ENCODE measurements at places on chromosomes 3 and 15.

DNA sequence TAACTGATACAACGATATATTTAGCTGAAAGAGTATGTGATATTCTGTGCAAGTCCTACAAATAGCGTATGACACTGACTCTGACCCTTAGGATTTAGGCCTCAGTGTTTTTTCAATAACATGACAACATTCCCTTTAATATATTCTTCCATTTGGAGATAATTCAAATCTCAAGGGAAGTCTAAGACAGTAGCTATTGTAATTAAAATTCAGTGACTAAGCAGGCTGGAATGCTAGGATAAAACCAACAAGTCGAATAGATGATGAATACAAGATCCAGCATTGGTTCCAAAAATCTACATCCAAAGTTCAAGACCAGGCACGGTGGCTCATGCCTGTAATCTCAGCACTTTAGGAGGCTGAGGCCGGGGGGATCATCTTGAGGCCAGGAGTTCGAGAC is 56.2 kb downstream of the QTRT2 start:
- DNase-seq: no peak

DNA sequence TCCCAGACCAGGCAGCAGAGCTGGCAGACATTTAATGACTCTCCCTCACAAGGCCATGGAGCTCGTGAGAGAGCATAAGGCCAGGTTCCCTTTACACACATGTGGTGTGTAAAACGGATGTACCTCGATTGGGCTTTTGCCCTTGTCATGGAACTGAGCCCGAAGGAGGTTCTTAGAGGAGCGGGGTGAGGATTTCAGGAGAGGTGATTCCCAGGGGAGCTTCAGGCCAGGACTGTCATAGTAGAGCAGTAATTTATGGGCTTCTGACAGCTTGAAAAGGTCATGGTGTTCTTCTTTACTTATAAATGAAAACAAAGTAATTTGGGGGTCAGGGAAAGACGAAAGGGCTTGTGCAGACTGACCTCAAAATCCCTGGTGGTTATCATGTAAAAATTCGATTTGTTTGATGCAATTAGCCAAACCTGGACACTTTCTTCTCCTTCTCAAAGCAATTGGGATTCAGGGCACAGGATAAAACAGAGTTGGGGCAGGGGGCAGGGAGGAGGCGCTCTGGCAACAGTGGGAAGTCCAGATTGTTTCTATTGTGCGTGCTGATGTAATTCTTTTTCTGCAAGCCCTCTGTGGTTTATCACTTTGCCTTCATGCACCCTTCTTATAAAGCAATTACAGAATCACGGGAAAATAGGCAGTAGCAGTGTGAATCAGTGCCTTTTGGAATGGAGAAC is 51.0 kb downstream of the CACNA1D start:
- no peak for DNase-seq

DNA sequence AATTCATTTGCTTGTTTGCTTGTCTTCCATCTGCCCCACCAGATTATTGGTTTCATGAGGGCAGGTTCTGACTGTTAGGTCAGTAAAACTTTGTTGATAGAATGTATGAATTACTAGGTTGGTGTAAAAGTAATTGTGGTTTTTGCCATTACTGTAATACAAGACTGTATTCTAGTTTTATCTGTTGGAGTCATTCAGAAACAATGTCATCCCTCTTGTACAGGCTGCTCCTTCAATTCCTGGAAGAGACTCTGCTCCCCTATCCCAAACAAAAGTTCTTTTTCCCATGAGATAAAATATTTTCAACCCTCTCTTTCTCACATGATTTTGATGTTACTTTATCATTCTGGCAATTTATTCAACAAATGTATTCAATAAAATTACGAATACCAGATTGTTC is 115.0 kb downstream of the CHST2 start:
- no peak for DNase-seq

DNA sequence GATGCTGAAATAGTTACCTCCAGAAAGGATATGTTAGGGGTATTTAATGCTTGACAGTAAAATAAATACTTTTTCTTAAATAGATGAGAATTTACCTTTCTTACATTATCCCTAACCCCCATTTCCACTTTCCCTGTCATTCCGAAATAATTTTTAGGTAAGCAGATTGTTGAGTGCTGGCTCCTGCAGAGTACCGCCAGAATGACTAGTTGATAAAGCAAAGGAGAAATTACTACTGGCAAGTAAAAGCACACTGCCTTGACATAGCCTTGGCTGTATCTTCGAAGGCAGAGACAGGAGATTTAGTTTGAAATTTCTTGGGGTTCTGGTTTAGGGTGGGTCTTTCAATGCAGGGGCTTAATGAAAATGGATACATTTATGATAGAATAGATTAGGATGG is 40.8 kb downstream of the LRRC49 start:
- no peak for DNase-seq

DNA sequence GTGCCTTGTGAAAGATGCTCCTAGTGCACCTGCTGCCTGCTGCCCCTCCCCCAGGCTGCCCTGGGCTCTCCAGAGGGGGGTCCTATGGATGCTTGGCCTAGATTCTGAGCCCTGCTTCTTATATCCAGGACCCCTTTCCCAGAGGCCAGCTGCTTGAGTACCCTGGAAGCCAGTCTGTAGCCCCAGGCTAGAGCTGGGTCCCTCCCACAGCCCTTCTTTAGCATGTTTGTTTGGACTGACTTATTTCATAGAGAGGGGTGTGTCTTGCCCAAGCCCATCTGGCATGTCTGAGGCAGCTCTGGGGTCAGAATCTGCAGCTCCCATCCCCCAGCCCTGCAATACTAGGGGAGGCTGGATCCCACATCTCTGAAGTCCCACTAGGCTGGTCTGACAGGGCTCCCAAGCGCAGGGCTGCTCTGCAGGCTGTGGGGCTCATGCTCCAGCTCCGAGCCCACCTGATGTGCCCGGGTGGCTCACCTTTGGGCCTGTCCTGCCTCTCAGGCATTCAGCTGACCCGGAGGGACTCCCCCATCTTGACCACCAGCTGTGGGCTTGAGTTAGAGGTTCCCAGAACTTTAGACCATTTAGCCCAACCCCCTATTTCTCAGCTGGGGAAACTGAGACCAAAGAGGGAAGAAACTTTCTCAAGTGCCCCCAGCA is 3.1 kb downstream of the CHRNB4 start:
- no peak for DNase-seq

DNA sequence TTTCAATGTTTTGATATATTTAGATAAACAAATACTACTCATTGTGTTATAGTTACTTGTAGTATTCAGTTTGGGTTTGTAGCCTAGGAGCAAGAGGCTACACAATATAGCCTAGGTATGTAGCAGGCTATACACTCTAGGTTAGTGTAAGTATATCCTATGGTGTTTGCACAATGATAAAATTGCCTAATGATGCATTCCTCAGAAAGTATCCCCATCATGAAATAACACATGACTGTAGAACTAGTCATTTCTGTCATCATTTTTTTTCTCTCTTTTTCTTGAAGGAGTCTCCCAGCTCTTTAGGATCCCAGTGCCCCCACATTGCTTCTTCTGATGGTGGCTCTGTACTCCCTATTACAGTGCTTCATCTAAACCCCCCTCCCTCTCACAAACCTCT is 157.7 kb upstream of the CADPS start:
- no peak for DNase-seq

DNA sequence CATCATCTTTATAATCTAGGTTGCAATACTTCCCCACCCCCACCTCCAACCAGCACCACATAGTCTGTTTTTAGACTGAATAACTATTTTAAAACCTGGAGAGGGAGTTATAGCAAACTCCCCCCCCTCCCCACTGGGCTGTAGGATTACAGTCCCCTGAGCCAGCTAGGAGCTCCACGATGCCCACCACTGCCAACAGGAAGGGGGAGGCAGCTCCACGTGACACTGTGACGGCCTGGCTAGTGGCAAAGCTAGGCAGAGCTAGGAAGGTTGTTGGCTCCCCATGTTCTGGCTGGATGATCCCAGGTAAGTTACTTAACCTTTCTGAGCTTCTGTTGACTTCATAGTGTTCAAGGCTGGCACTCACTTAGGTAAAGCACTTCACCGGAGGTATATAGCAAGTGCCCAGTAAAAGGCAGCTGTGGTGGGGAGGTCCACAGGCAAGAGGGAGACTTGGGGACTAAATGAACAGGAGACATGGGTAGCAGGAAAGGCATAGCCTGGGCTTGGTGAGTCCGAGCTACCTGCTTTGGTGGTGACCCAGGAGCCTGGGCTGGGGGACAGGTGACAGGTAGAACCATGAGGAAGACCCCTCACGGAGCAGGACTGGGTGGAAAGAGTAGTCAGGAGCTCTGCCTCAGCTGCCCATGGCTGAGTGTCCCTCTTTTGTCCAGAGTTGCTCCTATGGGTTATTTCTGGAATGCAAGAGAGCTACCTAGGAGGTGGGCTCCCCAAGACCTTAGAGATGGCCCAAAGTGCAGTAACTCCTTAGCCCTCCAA is 4.0 kb upstream of the TBC1D21 start:
- no peak for DNase-seq

DNA sequence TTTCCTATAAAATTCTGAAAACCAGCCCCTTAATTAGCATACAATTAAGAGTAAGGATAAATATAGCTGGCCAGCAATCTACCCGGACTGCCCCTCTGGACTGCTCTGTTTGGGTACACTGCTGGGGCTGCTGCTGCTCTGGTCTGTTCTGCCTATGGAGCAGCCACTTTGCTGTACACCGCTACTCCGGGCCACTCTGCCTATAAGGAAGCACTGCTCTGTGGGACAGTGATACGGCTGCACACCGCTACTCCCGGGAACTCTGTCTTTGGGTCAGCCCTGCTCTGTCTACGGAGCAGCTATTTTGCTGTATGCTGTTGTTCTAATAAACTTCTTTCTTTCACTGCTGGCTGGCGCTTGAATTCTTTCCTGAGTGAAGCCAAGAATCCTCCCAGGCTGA is 316.5 kb upstream of the PLSCR5 start:
- no peak for DNase-seq

GRCh38 chr3:66095295-66096001 is 56.7 kb upstream of the MAGI1 start:
- DNase-seq: no peak

DNA sequence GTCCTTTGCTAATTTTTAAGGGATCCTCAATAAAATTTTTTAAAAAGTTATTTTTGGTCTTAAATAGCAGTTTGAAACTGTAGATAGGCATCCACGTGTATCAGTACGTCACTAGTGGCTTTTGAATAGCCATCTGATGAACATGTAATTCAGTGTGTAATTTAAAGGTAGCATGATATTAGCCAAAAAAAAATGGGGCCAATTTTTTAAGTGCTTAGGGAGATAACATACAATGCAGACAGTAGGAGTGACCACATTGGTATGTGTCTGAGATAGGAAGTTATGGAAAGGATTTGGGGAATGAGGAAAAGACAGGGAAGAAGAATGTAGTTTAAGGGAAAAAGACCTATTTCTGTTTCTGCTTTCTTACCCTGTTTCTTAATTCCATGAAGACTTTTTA is 2.5 kb downstream of the AP4E1 start:
- DNase-seq: no peak

DNA sequence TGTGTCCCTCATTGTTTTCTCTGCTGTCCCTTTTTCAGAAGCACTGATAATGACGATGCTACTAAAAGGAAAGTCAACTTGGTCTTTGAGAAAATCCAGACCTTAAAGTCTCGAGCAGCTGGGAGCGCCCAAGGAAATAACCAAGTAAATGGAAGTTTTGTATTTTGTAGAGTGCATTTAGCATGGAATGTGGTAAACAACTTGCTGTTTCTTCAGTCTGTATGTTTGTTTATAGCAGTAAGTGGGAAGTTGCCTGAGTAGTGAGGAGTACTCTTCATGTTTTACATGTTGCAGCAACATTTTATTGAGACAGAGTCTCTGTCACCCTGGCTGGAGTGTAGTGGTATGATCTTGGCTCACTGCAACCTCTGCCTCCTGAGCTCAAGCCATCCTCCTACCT is 66.0 kb downstream of the CGNL1 start:
- no peak for DNase-seq

GRCh38 chr15:41621200-41622193 is 38.7 kb upstream of the MGA start:
- peak; percentile 35 for DNase-seq

- no peak for DNase-seq
Measured at GRCh38 chr3:138497851-138498250, 63.4 kb downstream of the ESYT3 start.

DNA sequence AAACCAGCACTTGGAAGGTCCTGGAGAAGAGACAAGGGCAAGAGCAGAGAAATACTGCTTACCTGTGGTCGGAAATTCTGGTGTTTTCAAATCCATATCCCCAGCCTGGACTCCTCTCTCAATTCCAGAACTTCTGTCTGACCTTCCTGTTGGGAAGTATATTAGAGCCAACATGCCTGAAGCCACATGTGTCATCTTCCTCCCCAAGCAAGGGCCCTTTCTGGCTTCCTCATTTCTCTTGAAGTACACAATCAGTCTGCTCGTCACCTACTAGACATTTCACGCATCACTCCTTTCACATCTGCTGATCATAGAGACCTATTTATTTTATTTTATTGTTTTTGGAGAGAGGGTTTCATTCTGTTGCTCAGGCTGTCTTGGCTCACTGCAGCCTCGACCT is 8.4 kb downstream of the PARP14 start:
- DNase-seq: no peak

DNA sequence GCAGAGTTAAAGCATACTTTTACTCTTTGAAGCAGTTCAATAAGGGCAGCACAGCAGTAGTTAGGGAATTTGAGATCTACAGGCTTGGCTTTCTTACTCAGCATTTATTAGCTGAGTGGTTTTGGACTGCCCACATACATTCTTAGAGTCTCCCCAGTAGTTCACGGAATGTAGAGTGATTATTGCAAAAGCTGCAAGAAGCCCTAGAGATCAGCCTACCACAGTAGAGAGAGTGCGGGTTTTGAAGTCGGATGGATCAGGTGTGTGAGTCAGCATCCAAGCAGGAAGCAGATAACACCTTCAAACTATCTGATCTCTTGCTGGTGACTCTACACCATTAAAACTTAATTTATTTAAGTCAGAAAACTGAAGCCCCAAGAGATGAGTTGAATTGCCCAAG is 171.9 kb downstream of the SYNPR start:
- DNase-seq: no peak

DNA sequence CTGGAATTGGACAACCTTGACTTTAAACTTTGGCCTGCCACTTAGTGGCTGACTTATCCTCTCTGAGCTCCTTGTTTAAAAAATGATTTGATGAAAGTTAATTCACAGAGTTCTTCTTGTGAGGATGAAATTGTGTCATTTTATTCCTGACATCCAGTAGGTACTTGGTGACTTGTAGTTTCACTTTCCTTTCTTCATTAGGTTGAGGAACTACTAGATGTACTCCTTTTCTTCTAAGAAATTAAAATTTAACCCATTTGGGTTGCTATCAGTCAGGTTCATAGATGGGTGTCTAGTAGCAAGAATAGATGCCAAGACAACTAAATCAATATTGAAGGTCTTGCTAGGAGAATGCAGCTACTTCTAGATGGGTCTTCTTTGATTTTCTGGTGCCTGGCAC is 5.2 kb downstream of the NR1D2 start:
- no peak for DNase-seq

GRCh38 chr15:77986891-77987764 is 90.4 kb downstream of the TBC1D2B start:
- DNase-seq: no peak

GRCh38 chr15:67803996-67804843 is 21.1 kb upstream of the SKOR1 start:
- DNase-seq: no peak

GRCh38 chr15:95162531-95162930 is 931.2 kb downstream of the MCTP2 start:
- DNase-seq: no peak

Data from NCI-H1436 (cell line).